Lower leg skin (tissue), 4 donors: ENCODE measurements at places on chromosomes 3 and 15.

DNA sequence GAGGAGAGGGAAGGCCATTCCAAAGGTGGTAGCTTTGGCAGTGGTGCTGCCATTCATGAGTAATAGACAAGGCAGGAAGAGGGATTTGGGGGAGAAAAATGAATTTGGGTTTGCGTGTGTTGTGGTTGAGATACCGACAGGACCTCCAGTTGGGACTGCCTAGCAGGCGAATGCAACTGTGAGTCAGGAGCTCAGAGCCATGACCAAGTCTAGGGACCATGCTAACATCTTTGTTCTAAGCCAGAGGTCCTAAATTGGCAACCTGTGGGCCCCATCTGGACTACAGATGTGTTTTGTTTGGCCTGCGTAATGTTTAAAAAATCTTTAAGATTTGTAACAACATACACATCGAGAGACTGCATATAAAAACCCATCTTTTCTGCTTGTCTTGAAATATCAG lies 61.6 kb downstream of the SAMMSON start:
- DNase-seq: no peak

DNA sequence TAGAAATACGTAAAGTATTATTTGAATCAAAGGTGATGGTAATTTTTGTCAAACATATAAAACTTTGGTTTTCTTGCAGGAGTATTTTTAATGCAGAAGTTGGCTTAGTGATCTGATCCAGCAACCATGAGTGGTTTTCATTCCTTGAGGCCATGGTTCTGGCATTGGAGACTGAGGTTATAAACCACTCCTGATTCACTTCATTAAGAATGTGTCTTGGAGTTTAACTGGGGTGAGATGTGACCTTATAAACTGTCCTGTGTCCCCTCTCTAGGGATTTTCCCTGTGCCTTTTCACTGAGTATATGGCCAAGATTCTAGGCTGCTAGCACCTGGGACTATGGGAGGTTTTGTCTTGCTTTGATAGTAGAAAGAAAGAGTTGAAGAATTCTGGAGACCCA lies 94.3 kb downstream of the RYR3 start:
- no peak for DNase-seq

GRCh38 chr15:100115711-100116090 lies 226.1 kb downstream of the ADAMTS17 start:
- no peak for DNase-seq

- peak; percentile 70 for DNase-seq
Observed at GRCh38 chr15:43508991-43509659, 8.3 kb upstream of the MAP1A start.

DNA sequence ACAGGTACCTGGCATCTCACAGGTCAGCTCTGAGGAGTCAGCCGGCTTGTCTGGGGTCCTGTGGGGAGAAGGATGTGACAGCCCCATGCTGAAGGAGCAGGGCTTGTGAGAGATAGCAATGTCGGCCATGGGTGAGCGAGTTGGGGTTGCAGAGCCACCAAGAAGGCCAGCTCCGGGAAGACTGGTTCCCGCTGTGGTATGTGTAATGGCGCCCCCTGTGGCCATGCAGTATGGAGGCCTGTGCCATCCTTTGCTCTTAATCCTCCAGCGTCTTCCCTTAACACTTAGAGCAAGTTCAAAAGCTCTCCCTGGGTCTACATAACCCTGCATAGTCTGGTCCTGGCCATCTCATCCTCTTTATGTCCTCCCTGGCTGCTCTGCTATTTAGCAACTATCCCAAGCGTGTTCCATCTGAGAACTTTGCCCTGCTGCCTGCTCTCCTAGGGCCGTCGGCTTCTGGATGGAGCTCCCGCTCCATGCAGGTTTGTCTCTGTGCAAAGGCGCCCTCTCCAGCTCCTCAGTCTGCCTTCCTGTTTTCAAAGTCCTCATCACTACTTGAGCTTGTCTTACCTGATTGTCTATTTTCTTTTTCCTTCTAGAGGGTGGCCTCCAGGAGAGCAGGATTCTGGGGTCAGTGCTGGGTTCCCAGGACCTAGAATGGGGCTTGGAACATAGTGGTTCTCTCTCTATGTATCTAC lies 40.8 kb upstream of the IQCF6 start:
- DNase-seq: no peak

DNA sequence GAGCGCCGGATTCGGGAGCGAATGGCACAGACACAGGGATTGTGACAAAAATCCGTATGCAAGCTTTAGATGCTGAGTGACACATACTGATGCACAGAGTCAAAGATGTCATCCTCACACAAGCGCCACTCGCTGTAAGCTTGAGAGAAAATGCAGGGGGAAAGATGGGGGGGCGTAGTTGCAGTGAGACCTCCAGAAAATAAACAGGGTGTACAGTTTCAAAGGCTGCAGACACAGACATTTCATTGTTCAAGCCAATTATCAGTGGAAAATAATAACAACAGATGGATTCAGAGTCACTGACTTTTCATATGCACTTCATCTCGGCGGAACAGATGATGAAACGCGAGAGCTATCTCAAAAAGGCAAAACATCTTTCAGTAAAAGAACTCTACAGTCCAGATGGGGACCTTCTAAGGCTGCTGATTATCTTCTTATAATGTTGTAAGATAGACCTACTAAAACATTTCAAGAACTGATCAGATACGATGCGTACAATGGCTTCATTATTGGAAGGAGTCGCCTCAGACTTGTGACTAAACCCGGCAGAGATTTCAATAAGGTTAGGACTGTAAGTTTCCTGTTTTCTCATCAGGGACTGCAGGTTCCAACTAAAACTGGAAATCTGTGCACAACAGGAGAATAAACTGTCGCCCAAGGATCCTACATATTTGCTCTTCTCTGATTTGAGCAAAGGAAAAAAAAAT lies 275.4 kb downstream of the FOXP1 start:
- no peak for DNase-seq

DNA sequence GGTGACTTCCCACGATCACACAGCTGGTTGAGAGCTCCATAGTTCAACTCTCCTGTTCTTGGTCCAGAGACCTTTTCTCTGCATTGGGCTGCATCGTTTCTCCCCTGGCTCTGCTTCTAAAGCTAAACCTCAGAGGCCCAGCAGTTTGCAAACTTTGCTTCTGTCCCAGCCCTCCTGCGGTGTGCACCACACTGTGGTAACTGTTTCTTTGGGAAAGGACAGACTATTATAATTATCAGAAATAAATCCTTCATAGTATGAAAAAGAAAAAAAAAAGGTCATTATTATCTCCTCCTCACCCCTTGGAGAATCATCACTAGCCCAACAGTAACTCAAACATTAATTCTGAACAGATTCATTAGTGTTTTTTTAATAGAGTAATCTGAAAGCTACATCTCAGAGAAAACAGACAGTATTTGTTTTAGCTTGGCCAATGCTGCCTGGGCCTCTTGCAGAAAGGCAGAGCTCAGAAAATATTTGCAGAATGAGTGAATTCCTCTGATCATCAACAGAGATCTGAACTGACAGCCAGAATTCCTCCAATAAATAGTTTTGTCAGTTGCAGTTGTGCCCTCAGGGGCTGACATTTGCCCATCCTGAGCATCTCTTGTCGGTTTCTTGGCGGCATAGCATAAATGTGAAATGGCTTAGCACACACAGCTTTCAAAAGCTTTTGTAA lies 52.9 kb downstream of the BFSP2 start:
- DNase-seq: no peak

- DNase-seq: no peak
Observed at GRCh38 chr3:113291572-113291971, 80.2 kb downstream of the BOC start.

GRCh38 chr3:120448756-120449155 lies 2.0 kb downstream of the FSTL1 start:
- DNase-seq: no peak

GRCh38 chr3:195768831-195769303 lies 42.9 kb downstream of the MUC4 start:
- DNase-seq: no peak

GRCh38 chr15:83207660-83208366 lies at the start of gene HDGFL3:
Gene HDGFL3, minus strand, starts transcription at chr15:83207823. Its CDS starts 409 bp downstream, at chr15:83207414.
- DNase-seq: peak; percentile 92

GRCh38 chr3:165523801-165524200 lies 313.4 kb downstream of the BCHE start:
- no peak for DNase-seq

DNA sequence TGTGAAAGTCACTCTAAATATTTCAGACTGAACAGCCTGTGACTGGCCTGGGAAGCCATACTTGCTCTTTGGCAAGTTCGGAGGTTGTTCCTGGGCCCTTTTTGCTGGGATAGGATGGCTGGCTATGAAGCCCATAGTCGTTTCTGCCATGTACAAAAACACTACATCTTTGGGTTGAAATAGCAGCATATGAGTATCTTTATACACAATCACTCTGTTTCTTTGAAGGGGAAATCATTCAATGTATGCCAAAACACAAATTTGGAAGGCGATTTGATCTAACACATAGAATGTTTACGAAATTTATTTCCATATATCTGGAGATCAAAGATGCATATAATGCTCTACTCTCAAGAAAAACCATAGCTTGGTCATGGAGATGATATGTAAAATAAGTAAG lies 192.9 kb downstream of the SQOR start:
- DNase-seq: no peak

GRCh38 chr3:74599564-74599963 lies 14.9 kb downstream of the CNTN3 start:
- no peak for DNase-seq

GRCh38 chr3:156983559-156983958 lies 157.4 kb downstream of the LEKR1 start:
- no peak for DNase-seq

- DNase-seq: no peak
Observed at GRCh38 chr15:40047415-40048210, 8.6 kb upstream of the SRP14 start.

DNA sequence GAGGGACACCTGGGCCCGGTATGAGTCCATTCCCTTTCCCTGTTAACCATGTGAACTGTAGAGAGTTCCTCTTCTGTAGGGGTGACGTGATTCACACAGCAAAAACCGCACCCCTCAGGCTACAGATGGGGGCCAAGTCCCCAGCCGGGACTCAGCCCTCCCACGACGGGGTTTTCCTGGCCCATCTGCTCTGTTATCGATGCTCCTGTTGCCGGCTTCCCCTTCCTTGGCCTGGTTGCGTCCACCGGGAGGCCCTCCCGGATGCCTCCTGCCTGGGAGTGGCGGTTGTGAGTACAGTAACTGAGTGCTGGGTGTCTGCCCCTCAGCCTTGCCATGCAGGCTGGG lies 817 bp upstream of the PLXNA1 start:
- DNase-seq: no peak

DNA sequence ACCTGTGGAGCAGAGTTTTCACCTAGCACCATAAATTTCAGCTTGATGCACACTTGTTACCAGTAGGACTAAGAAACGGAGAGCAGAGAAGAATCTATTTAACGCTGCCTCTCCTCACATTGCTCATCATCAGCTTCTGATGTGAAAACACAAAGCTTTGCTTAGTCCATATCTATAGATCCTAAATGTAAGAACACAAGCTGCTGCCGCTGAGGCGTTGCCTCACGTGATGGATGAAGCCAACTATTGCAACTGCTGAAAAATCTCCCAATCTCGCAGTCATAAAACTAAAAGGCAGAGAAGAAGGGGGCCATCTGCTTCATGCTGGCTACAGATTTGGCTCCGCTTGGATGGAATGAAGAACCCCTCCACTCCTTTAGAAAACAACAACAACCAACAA lies 42.7 kb downstream of the CADPS start:
- DNase-seq: no peak

GRCh38 chr3:127775398-127776109 lies 46.8 kb downstream of the MGLL start:
- no peak for DNase-seq

DNA sequence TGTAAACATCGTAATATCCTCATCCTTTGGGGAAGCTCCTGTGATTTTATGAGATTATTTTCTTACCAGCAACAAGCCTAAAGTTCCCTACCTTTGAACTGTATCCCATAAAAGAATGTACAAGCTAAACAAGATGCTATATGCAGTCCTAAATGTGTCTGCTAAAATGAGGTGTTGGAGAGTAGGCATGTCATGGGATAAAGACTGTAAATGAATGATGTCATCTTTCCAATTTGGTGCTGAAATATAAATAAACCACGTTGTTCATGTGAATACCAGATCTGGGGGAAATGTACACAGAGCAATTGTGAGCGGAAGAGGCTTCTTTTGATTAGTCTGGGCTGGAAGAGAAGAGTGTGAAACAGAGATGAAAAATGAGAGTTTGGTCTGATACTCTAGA lies 214.9 kb upstream of the WNT5A start:
- no peak for DNase-seq

GRCh38 chr3:126983653-126984390 lies 907 bp downstream of the PLXNA1 start:
- no peak for DNase-seq

GRCh38 chr15:68183616-68184315 lies 21.4 kb downstream of the CALML4 start:
- no peak for DNase-seq

- DNase-seq: no peak
Observed at GRCh38 chr3:21393683-21394311, 357.2 kb downstream of the ZNF385D start.

DNA sequence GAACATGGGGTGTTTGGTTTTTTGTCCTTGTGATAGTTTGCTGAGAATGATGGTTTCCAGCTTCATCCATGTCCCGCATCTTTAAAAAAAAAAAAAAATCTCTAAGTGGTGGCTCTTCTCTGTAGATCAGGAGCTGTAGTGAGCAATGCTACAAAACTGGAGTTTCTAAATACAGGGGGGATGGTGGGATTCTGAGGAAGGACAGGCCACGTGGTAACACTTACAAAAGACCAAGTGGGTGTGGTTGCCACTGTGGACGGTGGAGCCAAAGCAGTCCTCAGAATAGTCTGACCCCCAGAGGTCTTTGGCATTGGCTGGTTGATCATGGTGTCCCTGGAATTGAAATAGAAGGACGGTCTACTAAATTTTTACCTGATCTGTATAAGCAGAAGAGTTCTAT lies 7.7 kb downstream of the CCRL2 start:
- no peak for DNase-seq

DNA sequence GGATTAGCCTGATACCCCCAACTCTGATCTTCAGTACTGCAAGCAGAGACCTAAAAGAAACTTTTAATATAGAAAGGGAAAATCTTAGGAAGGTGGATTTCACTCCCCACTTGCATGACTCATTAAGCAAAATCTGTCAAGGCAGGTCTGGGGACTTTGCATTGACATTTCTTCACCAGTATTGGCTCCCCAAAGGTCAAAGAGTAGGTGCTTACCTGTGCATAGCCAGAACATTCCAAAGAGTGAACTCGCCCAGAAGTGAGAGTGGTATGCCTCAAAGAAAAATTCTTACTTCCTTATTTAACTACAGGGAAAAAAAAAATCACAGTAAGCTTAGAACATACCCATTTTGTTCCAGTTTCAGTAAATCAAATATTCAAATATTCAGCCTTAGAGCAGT lies 140.9 kb upstream of the TP63 start:
- no peak for DNase-seq

GRCh38 chr15:55742927-55743728 lies at the start of gene PRTG:
Gene PRTG, minus strand, starts transcription at chr15:55743152. Its CDS starts 221 bp downstream, at chr15:55742931.
- DNase-seq: no peak

GRCh38 chr3:135618123-135618522 lies 347.4 kb upstream of the PPP2R3A start:
- no peak for DNase-seq

GRCh38 chr3:181326637-181327223 lies 337.2 kb upstream of the DNAJC19 start:
- DNase-seq: no peak

GRCh38 chr3:167110901-167111300 lies 269.2 kb downstream of the ZBBX start:
- DNase-seq: no peak

- DNase-seq: no peak
Observed at GRCh38 chr15:96335411-96336024, 5.0 kb downstream of the NR2F2 start.

GRCh38 chr3:12472000-12472610 lies 12.2 kb upstream of the TSEN2 start:
- no peak for DNase-seq
